ENCODE measurements at places on chromosomes 2 and 18. TPM values are rescaled to one million over a fixed set of nuclear protein-coding genes. Genes with fewer than 3 reads are reported as not detected.

Gene GCG
- 258 TPM for polyA plus RNA-seq

Gene SNTG2
- 2.7 TPM for polyA plus RNA-seq

Gene SPEG
- polyA plus RNA-seq, result 3.4 TPM

Gene ACKR3
- polyA plus RNA-seq, result 36.0 TPM

Gene LMAN1
- 28.2 TPM for polyA plus RNA-seq

Gene GAL3ST2
- polyA plus RNA-seq, result not detected

All from adipose tissue (tissue), 3 donors.